NCI-H524 treated with DMSO at 0.1 percent for 48 hours (cell line): ENCODE measurements at places on chromosomes 2 and 18.

- DNase-seq, result no peak
These were observed 360.3 kb downstream of the CLIP4 start for GRCh38 chr2:29475499-29475898.

DNA sequence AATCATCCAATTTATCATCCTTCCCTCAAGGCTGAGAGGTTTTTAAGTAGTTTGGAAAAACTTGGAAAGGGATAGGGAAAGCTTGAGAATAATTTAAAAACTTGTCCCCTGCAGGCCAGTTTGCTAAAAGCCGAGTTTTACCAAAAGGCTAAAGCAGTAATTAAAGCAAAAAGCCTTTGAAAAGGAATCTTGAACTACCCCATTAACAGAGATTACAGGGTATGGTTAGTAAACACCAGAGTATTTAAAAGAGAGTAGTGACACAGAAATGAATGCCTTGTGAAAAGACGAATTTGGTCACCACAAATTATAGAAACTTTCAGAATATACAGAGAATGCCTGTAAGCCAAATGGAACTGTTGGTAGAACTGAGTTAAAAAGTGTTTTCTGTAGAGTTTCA, 85.0 kb downstream of the FMNL2 start:
- DNase-seq, result no peak

- DNase-seq, result no peak
These were observed 251.7 kb upstream of the HNRNPA3 start for GRCh38 chr2:176960736-176961520.

DNA sequence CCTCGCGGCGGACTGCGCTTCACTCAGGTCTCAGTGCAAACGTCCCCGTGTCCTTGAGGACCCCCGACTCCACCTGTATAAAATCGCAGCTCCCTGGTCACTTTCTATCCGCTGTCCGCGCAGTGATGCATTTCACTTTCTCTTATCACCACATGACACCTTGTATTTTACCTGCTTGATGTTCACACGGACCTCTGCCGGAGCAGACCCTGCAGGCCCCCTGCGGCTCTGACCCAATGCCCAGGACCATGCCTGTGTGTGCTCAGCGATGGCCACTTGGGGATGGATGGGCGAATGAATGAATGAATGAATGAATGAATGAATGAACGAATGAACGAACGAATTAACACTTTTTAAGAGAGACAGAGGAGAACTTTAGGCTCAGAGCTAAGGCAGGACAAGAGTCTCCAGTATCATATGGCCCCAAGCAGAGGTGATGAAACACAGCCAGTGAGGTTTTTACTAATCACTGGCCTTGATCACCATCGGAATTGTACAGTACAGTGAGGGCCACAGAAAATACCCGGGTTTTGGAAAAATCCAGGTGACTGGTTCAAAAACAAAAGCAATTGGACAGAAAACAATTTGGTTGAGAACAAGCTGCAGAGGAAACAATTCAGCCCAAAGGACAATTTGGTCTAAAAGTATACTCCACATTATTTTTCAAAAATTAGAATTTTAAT, 12.3 kb downstream of the ASPRV1 start:
- DNase-seq, result no peak

DNA sequence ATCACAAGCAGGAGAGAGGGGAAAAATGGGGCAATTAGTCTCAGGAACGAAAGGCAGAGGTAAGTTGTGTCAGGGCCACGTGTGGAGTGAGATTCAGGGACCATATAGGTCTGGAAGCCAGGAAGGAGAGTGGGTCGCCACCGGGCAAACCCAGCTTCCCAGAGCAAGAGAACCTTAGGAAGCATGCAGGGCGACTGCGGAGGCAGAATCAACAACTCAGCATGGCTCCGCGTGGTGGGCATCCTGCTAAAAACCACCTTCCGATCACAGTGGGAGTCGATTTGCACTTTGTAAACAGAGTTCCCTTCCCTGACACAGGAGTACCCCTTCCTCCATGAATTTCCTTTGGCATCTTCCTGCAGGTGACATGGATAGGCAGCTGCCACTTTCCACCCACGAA, 114.6 kb downstream of the TTC32 start:
- DNase-seq, result no peak

DNA sequence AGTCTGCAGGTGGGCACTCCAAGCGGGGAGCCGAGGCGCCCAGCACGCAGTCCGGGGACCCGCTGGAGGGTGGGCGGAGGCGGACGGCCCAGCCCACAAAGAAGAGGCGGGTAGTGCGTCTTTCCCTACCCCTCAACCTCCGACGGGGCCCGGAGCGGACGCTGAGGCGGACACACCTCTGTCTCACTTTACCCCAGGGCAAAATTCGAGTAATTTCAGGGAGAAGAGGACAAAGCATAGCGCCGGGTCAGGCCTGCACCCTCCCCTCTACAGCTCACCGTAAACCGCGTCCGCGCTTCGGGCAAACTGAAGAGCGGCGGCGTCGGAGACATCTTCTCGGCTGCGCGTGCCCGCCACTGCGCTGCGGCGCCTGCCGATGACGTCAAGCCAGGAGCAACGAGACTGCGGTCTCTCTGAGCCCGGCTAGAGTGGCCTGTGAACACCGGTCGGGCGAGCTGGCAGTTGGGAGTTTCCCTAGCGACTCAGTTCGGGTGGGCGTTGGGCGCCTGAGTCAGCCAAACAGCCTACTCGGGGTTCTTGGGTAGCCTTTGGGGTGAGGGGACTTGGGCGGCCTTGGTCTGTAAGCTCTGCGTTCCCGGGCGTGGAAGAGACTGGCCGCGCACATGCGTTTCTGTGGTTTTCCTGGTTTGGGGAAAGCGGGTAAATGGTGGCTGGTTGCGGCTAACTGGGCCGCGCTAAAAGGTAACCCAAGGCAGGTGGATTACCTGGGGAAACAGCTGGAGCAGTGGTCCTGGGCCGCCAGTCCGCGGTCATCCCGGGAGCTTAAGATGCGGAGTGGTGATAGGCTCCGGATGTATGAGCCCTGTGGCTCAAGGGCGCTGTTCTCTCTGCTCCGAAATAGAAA, at the start of gene THOC1:
TSS of gene THOC1 (minus strand) at position 360 of the 865 bp plus-strand sequence. CDS start at position 332, 28 bp downstream.
- peak; percentile 54 for DNase-seq

DNA sequence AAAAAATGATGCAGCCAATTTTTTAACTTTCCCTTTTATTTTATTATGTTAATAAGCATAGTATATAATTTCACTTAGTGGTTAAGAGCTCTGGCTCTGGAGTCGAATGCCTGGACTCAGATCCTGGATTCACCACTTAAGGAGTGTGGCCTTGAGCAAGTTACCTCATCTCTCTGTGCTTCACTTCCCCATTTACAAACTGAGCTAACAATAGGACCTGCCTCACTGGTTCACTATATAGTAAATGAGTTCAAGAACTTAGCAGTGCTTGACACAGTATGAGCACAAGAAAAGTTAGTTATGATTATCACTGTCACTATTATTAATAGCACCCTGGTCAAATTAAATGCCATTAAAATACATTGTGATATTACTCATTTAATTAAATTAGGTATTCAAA, 30.6 kb downstream of the SCN3A start:
- DNase-seq, result no peak

DNA sequence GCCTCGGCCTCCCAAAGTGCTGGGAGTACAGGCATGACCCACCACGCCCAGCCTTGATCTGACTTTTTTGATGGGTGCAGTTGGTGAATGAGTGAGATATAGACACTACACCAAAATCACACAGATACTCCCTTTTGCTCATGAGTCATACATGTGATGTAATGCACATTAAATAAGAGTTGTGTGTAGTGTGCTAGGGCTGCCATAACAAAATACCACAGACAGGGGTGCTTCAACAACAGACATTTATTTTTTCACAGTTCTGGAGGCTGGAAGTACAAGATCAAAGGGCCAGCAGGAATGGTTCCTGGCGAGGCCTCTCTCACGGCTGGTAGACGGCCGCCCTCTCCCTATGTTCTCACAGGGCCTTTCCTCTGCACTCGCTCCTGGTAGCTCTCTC, 46.6 kb downstream of the GBX2 start:
- no peak for DNase-seq

DNA sequence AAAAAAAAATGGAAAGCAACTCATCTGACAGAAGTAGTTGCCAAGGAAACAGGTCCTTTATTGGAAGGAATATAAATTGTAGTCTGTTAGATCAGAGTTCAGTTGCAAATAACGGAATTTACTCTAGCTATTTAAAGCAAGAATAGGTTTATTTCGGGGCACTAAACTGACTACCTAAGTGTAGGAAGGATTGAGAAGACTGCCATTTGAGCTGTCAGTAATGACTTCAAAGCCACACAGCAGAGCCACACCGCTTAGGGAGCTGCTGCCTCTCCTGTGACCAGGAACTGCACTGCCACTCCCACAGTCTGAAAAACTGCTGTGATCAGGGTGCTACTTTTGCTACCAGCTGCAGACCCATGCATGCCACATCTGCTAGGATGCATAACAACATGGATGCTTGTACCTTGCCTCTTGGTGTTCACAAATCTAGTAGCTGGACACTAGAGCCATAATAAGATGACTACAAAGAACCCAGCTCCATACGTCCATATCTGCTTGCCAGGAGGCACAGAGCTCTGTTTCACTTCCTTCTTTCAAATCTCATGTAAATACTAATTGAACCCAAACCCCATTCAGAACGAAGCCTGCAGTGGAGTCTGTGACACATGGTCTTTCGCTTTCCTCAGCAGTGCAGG, 2.2 kb downstream of the DSG2 start:
- no peak for DNase-seq

DNA sequence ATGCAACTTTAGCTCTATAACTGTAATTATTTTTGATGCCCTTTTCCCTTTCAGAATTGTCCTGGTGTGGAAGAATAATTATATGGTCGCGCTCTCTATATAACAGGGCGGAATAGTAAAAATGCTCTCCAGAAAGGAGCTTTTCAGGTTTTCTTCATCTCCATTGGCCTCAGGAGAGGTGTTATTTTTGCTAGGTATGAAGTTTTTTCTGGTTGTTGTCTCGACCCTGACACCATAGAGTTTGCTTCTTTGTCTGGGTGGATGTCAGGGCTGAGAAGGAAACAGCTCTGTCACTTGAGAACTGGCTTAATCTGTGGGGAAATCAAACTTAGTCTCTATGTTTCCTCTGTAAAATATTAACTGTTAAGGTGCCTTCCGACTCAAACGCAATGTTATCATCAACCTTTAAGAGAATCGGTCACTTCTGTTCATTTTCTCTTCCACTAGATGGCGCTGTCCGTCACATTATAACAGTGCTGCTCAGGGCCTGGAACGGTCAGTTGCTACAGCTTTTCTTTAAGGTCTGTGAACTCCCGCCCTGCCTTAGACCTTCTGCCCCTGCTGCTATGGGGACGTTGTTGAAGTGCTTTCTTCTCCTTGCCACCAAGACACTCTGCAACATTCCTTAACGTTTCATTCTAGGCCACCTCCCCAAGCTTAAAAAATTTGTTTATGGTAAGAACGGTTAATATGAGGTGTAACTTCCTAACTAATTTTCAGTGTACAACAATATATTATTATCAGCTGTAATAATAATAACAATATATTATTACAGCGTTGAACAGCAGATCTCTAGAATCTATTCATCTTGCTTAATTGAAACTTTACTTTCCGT, 23.8 kb upstream of the SERPINB12 start:
- peak; percentile 18 for DNase-seq

GRCh38 chr2:149627111-149627801, 39.7 kb upstream of the MMADHC start:
- no peak for DNase-seq

DNA sequence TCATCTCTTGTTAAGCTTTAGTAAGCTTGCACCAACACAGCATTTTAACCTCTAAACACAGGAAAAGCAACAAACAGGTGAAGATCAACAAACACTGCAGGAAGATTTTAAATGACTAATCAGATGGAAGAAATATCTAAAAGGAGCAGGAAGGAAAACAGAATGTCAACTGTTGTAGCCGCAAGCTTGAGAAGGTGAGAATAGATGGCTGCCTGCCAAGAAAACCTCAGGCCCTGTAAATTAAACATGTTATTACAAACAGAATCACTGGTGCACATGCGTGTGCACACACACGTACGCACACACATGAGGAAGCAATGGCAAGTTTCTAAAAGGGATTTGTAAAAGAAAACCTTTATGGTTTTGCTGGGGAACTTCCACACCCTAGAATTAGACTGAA, 257.8 kb upstream of the GALNT5 start:
- no peak for DNase-seq
